Cortex of kidney (tissue), 1 donor: ENCODE measurements at places on chromosomes 1 and 21.

DNA sequence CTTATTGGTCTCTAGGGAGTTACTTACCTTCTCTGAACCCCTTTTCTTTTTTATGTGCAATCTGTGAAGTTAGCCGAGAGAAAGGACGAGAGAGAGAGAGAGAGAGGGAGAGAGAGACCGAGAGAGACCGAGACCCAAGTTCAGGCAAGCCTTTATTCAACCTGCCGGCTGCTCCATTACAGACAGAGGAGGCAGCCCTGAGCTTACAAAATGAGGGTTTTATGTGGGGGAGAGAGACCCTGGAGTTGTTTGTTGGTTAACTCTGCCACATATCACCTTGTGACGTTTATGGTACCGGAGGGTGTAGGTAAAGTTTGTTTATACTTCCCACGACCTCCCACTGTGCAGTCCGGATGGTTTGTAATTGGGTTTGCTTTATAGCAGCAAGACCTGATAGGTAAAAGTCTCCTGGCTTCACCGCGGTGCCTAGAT is 1.5 kb upstream of the MCOLN3 start:
- no peak for DNase-seq

DNA sequence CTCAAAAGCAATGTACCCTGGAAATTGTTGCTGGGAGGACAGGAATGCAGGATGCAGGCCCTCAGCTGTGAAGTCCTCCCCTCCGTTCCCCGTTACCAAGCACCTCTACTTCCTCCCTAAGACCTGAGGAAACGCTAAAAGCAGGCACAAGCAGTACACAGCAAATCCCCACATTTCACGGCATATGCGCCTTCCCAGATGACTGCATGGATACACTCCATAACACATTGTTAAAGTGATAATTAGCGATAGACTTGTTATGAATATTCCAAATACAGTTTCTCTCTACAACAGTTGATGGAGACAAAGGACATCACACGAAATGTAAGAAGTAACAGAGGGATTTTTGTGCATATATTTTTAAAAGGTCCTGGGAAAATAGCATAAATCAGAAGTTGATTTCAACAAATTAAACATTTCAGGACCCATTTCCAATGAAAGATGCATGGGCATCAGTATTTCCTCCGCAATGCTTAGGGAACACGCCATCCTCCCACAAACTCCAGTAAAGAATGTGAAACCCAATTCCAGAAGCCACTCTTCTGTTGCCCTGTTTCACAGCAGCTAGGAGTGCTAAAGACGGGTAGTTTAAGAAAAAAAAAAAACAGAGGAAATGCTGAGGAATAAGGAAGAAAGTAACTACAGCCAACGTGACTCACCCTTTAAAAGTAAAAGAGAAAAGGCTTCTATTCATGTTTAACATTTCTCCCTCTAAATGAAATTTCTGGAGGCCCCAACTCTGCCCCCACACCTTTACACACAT is 75.5 kb downstream of the HIVEP3 start:
- DNase-seq = no peak

GRCh38 chr1:91844862-91845528 is 41.0 kb downstream of the TGFBR3 start:
- no peak for DNase-seq

DNA sequence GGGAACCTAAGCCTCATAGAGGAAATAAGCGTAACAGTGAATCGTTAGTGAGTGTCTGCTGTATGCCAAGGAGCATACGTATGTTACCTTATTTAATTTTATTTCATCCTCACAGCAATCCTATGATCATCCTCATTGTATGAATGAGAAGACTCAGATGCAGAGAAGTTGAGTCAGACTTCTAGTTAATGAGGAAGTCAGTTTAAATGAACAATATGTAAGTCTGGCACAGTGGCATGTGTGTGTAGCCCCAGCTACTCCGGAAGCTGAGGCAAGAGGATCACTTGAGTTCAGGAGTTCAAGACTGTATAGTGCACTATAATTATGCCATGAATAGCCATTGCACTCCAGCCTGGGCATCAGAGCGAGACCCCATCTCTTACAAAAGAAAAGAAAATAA is 148.0 kb downstream of the ZZZ3 start:
- DNase-seq = no peak

DNA sequence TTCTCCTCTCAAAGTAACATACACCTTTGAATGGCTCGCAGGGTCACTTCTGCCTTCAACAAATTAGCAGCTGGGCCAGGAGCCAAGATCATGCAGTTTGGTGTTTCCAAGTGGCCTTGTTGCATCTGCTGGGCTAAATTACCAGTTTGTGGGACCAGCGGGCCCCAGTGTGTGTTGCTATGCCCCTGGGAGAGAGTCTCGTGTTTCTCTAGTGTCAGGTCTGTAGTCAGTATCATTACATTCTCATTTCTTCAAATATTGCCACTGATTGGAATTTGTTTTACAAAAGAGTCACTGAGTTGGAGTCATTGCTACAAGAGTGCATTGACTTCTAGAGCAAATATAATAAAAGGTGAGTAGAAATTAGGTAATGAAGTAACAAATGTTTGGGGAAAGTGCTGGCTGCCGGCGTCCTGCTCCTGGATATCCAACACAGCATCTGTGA is 35.5 kb downstream of the RHOU start:
- DNase-seq = no peak

DNA sequence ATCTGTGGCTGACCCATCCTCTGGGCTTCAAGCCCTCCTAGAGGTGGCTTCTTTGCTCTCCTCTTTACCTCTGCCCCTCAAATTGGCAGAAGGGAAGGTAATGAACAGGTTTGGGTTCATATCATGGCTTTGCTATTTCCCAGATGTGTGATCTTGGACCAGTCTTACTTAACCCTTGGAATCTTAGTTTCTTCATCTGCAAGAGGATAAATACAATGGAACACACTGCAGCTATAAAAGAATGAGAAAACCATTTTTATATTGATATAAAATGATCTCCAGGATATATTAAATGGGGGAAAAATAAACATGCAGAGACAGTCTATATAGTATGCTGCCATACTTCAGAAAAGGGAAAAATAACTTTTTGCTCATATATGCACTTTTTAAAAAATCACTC is 5.6 kb downstream of the GLMP start:
- DNase-seq = no peak

DNA sequence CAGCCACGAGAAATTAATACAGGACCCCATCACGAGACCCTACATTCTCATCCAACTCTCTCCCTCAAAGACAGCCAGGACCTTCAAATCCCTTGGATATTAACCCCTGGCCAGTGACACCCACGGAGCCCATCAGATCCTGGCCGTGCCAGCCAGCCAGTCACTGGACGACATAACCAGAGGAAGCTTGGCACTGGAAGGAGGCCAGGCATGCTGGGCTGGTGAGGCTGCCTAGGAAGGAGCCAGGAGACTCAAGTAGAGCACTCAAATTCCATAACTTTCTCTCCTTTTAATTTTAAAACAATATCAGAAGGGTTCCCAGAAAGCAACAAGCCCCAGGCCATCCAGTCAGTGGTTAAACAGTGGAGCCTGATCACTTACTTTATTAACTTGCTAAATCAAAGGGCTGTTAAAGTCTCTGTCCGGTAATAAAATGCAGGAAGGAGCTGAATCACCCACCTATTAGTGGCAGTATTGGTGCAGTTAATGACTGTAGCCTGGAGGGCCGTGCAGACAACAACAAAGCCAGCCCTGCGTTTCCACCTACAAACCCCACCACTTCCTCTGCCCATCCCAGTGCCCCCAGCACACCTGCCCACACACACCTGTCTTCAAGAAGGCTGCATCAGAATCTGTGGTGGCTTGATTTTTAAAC is 78.0 kb downstream of the HIVEP3 start:
- DNase-seq = no peak

- no peak for DNase-seq
Measured at GRCh38 chr1:86434059-86434458, 10.1 kb downstream of the CLCA2 start.

DNA sequence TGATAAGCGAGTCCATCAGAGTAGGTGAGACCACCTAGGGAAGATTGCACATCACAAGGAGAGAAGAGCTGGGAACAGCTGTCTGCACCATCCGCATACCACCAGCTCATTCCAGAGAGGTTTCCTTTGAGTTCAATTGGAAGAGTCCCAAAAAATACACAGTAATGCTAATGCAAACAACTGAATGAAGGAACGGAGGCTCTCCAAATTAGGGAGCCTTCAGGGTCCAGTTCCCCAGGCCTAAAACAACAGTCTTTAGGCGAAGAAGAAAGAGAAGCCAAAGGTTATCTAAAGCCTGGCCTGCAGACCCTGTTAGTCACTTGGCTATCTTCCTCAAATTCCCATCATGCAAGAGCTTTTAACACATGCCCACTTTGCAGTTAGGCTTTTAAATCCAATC is 246.4 kb downstream of the PBX1 start:
- DNase-seq = no peak

GRCh38 chr1:115158181-115158580 is 68.9 kb upstream of the TSPAN2 start:
- DNase-seq = no peak

GRCh38 chr1:112911506-112912220 is 44.3 kb downstream of the SLC16A1 start:
- no peak for DNase-seq

DNA sequence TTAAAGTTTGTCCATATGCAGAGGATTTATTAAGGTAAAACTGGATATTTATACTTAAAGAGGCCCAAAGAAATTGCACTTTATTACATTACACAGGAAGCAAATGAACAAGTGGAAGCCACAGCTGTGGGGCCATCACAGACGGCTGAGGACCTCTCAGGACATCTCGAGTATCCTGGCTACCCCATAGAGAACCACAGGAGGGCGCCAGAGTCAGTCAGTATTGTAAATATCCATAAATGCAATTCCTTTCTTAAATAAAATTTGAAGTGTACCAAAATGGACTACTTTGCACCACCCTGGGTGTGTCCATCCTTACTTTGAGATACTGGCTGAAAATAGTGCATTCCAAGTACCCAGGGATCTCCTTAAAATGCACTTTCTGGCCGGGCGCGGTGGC is 257.2 kb downstream of the MRPL39 start:
- DNase-seq = no peak

- DNase-seq = no peak
Measured at GRCh38 chr1:160101717-160102522, 3.5 kb upstream of the IGSF8 start.

DNA sequence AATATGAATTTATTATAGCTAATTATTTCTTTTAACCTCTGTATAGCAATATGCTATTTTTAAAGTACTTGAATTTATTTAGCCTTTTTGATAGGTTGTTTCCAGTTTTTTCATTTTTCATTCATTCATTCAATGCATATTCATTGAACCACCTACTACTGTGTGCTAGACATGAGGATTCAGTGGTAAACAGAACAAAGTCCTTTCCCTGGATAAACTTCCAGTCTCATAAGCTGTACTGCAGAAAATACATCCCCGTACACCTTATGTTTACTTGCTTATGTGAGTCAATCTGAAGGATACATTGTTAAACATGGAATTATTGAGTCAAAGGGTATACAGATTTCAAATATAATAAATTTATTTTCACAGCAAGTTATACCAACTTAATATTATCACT is 21.9 kb downstream of the AGL start:
- DNase-seq = no peak

- DNase-seq = no peak
Measured at GRCh38 chr1:193890935-193891334, 704.5 kb upstream of the B3GALT2 start.

DNA sequence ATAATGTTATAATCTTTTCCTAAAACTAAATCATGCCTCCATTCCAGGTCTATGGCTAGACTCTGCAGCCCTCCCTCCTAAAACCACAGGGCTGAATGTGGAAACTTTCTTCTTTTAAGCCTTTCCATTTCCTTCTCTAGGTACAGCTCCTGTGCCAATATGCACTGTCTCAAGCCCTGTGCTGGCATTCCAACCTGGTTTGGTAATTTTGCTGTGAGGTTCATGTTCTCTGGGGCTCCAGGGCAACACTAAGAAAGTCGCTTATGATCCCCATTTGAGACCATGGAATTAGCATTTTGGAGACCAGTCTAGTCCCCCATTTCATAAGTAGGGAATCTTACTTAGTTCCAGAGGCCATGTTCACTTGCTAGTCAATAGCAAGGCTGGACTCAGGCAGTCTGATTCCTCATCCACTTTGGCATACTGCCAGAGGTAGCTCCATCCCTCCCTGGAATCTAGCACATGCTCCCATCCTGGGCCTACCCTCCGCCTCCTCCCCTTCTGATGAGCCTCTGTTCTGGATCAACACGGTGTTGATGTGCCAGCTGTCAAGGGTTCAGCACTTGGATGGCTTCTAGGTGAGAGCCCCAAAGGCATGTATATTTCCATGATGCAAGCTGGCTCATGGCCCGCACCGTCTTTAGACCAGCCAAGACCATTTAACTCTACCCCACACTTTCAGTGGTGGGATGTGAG is 36.5 kb downstream of the ZMYND12 start:
- no peak for DNase-seq

GRCh38 chr1:6385488-6386191 is 7.9 kb downstream of the ACOT7 start:
- DNase-seq = no peak

DNA sequence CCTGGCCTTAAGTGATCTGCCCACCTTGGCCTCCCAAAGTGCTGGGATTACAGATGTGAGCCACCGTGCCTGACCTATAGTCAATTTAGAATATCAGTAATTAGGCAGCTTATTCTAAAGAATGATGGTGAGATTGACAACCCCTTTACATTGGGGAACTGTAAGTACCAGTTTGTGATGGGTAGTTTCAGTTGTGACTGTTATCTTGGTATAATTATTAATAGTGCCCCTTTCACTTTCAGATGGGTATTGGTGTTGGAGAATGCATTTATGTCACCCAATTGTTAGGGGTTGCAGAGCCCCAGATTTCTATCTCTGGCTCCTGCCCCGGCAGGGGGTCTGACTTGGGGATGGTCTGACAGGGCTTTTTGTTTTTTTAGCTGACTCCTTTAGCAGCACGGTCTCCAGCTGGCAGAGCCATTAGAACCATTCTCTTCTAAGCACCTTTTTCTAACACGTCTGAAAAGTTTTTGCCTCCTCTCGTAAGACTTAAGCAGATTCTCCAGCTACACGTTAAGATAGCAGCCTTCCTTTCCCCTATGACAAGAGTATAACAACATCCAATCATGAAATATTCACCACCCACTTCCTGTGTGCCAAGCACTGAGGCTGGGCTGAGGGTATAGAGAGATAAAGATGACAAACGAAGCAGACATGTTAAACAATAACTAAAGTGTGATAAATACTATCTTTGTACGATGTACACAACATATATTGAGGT is 157.8 kb downstream of the SDCCAG8 start:
- DNase-seq = no peak

GRCh38 chr1:219629296-219629880 is 16.5 kb upstream of the ZC3H11B start:
- no peak for DNase-seq

- DNase-seq = no peak
Measured at GRCh38 chr1:206503591-206504362, 3.6 kb upstream of the RASSF5 start.
